ENCODE measurements at places on chromosomes 7 and 10. TPM values are rescaled to one million over a fixed set of nuclear protein-coding genes. Genes with fewer than 3 reads are reported as not detected.

DNA sequence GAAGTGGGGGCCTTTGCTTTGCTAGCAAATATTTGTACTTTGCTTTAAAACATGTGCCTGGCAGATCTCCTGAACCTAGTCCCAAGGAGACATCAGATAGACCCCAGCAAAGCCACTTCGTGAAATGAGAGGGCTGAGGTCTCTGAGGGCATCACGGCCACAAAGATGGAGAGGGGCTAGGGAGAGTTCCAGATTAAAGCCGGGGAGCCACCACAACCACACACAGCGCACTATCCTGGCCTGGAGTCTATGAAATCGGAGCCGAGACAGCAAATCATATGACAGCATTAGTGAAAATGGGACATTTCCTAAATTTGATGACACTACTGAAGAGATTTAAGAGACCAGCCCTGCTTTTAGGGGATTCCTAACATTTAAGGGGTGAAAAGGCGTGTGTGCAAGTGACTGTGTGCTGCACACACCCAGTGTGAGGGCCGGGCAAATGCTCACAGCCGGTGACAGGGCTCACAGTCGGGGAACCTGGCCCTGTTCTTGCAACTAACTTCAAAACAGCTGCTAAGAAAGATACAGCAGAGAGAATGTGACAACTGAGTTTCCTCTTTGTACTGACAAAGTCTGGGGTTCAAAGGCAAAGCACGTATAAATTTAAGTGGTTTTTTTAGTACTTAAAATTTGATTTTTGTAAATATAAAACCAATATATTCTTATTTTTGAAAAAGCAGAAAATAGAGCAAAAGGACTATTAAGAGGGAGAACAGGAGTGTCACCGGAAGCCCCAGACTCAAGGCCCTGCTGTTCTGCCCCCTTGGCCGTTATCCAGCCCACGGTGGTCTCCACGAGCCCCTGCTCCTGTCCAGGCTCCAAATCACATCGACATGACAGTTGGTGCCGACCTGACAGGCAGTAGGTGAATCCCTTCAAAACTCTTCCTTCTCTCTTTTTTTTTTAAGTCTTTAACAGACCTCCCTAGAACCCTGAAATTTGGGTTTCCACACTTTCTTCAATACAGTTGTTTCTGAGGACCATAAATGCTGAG lies 49.5 kb downstream of the VIPR2 start:
- no peak for DNase-seq

RAPGEF5 gene
- 11.5 TPM for total RNA-seq

DNA sequence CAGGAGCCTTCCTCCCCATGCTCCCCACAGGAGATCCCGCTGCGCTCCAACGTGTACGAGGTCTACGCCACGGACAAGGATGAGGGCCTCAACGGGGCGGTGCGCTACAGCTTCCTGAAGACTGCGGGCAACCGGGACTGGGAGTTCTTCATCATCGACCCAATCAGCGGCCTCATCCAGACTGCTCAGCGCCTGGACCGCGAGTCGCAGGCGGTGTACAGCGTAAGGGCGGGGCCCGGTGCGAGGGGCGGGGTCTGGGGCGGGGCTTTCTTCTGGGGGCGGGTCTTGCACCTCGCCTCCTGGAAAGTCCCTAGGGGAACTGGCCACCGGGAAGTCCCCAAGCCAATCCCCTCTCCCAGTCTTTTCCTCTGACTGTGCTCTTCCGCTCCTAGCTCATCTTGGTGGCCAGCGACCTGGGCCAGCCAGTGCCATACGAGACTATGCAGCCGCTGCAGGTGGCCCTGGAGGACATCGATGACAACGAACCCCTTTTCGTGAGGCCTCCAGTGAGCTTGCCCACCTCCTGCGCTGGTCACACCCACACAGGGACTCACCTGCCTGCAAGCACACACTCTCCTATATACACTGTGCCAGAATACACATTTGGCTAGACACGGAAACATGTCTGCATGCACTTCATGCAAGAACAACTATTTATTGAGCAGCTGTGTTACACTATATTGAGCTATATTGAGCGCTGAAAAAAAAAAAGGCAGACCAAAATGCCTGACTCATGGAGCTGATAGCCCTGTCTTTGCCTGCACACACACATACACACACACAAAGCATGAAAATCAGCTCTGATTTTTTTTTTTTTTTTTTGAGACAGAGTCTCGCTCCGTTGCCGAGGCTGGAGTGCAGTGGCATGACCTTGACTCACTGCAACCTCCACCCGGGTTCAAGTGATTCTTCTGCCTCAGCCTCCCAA lies 32.7 kb upstream of the VSIR start:
- DNase-seq, result no peak

DNA sequence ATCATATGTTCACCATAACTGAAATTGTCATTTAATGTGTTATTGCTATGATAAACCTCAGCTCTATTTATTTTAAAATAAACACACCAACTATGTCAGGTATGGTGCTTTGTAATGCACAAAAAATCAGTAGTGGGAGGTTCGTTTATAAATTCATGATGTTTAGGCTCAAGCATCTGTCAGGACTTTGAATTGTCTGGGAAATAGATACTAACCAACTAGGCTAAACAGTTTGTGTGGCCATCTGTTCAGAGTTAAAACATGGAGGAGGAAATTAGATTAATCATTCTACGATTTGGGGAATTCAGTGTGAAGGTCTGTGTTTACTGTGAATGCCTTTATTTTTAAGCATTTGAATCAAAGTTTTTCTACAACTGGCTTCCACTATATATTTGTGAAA lies 212.6 kb upstream of the FZD8 start:
- no peak for DNase-seq

- no peak for DNase-seq
These were observed 266.0 kb downstream of the AUTS2 start for GRCh38 chr7:69864274-69864673.

DNA sequence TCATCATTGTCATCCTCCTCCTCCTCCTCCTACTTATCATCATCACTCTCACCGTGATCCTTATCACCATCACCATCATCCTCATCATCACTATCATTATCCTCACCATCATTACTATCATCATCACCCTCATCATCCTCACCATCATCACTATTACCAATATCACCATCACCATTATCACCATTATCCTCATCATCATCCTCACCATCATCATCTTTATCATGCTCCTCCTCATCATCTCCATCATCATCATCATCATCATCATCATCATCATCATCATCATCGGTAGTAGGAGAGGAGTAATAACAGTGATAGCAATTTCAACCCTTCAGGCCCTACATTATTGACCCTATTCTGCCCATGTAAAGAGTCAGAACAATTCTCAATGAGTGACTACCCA lies 345.9 kb upstream of the ZNF32 start:
- no peak for DNase-seq

DNA sequence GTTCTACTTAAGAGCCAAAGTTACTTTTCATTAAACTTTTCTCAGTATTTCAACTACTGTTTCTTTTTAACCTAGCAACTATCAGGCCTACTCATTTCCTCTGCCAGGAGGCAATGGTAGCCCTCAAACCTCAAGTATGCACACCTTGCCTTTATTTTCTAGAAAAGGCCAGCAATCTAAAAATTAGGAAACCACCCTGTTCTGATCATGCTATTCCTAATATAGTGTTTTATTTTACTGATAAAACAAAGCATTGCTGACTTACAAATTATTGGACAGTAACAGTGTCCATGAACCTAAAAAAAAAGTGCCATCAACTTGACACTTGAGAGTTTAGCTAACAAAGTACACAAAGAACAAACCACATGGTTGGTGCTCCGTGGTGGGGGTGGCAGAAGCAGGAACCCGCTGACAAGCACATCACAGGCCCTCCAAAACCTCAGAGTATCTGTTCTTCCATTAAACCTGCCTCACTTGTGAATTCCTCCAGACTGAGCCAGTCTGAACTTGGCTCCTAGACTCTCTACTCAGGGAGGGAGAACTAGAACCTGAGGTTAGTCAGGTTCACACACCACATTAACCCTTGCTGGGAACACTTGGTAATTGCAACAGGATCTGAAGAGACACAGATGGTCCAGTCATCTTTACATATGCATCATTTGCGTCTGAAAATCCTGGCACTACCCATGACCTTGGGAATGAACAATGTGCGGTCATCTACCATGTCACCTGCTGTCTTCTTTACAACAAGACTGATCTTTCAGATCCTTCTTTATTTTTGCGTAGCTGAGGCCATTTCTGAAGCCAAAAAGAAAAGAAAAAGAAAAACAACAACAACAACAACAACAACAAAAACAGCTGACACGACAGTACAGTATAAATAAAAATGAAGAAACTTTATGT lies 31.9 kb downstream of the PIP4K2A start:
- DNase-seq, result peak; percentile 52

GRCh38 chr7:90433221-90433620 lies 30.0 kb downstream of the CLDN12 start:
- DNase-seq, result no peak

RPS24 gene
- 2,746 TPM for total RNA-seq

SLC26A4 gene
- not detected for total RNA-seq

DNA sequence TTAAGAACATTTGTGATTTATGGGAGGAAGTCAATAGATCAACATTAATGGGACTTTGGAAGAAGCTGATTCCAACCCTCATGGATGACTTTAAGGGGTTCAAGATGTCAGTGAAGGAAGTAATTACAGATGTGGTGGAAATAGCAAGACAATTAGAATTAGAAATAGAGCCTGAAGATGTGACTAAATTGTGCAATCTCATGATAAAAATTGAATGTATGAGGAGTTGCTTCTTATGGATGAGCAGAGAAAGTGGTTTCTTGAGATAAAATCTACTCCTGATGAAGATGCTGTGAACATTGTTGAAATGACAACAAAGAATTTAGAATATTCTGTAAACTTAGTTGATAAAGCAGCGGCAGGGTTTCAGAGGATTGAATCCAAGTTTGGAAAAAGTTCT lies 70.9 kb upstream of the NEUROD6 start:
- DNase-seq, result no peak

GRCh38 chr10:5840314-5841307 lies 27.4 kb upstream of the GDI2 start:
- DNase-seq, result no peak

DNA sequence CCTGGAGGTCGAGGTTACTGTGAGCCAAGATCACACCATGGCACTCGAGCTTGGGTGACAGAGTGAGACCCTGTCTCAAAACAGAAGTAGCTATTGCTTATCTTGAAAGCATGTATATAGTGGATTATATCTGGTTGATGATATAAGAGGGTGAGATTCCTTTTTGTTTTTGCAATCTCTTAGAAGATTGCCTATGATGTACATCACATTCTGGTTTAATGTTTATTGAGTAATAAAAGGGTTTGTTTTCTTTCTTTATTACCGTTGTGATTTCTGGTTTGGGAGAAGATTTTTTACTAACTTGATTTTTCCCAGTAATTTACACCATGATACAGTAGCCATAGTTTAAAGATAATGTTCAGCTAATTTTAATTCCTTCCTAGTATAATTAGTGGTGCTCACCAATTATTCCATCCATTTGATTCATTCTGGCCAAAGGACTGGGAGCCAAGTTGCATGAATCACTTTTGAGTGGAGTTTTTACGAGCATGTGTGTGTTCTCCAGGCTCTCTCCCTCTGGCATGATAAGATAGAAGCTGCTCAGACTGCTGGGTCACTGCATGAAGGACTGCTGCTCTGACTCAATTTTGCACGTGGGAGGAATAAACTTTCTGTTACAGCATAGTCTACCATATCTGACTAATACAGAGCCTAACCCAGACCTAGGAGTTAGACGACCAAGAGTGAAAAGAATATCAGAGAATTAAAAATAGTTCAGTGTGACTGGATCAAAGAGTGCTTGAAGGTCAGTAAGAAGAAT lies 13.5 kb upstream of the TSPAN13 start:
- peak; percentile 98 for DNase-seq
